ENCODE measurements at places on chromosomes 7 and 10. TPM values are rescaled to one million over a fixed set of nuclear protein-coding genes. Genes with fewer than 3 reads are reported as not detected.

DNA sequence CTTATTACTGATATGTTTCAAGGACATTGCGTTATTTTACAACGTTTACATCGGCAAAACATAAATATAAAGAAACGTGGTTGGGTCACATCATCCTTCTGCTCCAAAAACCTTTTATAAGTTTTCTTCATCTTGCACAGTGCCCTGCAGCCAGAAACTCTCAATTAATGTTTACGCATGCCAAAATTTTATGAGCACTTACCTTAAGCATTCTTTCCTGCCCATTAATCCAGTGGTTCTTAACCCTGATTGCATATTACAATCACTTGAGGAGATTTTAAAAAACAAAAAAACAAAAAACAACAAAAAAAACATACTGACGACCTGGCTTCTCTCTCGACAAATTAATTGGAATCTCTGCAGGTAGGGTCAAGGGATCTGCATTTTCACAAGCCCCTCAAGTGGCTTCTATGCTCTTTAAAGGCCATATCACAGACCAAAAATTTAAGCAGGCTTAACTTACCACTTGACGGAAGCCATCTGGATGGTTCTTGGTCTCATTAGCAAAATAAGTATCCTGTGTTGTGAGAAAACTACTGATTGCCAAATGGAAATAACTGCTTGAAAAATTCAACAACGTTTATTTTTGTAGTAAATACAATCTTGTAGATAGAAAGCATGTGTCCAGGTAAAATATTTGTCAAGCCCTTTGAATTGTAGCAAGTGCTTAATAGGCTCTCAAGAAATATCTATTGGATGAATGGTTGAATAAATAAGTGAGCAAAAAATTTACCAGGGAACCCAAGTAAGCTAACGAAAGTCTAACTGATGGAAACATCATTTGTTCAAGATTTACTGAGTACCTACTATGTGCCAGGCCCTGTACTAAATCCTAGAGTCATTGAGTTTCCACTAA, 30.9 kb upstream of the SLC16A12 start:
- no peaks in the 10 kb centered on the region for H3K4me1 ChIP-seq
- DNase-seq: no peak
- no peak overlapping the region for H3K27ac ChIP-seq
- no peaks in the 10 kb centered on the region for H3K36me3 ChIP-seq
- no peak overlapping the region for H3K4me3 ChIP-seq

DNA sequence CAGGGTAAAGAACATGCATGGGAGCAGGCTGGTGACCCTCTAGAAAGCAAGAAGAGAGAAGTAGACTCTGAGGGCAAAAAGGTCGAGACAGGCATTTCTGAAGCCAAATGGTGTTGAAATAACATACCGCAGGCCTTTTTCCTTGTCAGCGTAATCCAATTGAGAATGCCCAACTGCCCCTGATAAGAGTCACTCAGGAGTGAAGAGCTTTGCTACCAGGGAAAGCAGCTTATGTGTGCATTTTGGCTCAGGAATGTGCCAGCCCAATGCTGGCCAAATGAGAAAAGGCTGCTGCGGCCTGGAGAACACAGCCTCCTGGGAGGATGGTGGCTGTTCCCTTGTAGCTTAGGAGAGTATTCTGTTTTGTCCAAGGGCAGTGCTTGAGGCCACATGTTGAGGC, 61.4 kb upstream of the NFKB2 start:
- H3K4me3 ChIP-seq: no peak overlapping the region
- no peak for DNase-seq
- no peak overlapping the region for H3K27ac ChIP-seq
- no peaks in the 10 kb centered on the region for H3K4me1 ChIP-seq

GBX1 gene
- total RNA-seq: not detected

MARVELD1 gene
- 47.4 TPM for total RNA-seq

GRCh38 chr7:44058759-44059218, 6.6 kb downstream of the PGAM2 start:
- no peak overlapping the region for H3K4me3 ChIP-seq
- no peak overlapping the region for H3K27ac ChIP-seq
- no peaks in the 10 kb centered on the region for H3K27me3 ChIP-seq
- H3K4me1 ChIP-seq: no peaks in the 10 kb centered on the region
- no peaks in the 10 kb centered on the region for H3K36me3 ChIP-seq

DNA sequence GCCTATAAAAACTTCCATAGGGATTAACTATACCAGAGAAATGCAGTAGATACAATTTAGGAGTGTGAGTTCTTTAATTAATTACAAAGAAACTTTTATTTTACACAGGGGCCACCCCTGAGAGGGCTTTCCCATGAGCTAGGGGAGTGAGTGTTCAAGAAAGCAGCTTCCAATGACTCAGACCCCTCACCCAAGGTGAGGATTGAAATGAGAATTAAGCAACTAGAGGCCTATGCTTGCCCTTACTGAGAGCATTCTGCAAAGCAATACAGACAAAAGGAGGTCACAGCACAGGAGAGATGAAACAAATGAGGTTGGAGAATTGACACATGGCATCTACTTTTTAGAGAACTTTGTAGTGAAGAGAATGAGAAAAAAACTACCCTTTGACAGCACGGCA, 301.8 kb downstream of the WDR11 start:
- no peaks in the 10 kb centered on the region for H3K36me3 ChIP-seq
- no peaks in the 10 kb centered on the region for H3K27me3 ChIP-seq
- DNase-seq: no peak
- no peak overlapping the region for H3K27ac ChIP-seq

DNA sequence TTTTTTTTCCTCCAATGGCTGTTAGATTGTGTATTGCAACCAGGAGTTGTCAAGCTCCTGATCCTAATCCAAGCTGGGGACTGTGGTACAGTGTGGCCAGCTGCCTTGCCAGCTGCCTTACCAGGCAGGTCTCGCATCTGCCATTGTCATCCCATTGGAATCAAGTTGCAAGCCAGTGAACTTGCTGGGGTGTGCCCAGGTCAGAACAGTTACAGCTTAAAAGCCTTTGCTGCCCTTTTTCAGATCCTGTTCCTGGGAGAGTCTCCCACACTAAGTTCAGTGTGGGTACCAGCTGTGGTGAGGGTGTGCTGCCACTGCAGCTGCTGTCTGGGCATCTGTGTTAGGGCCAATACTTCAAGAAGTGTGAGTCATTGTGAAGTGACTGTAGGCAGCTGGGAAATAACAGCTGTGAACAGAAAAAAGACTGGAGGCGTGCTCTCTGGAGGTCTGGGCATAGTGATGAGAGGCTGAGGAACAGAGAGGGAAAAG, 72.8 kb downstream of the CCNY start:
- H3K4me1 ChIP-seq: peaks cover 4% of the 10 kb centered on the region
- DNase-seq: no peak
- peak overlapping the region; percentile 0 for H3K27ac ChIP-seq

DNA sequence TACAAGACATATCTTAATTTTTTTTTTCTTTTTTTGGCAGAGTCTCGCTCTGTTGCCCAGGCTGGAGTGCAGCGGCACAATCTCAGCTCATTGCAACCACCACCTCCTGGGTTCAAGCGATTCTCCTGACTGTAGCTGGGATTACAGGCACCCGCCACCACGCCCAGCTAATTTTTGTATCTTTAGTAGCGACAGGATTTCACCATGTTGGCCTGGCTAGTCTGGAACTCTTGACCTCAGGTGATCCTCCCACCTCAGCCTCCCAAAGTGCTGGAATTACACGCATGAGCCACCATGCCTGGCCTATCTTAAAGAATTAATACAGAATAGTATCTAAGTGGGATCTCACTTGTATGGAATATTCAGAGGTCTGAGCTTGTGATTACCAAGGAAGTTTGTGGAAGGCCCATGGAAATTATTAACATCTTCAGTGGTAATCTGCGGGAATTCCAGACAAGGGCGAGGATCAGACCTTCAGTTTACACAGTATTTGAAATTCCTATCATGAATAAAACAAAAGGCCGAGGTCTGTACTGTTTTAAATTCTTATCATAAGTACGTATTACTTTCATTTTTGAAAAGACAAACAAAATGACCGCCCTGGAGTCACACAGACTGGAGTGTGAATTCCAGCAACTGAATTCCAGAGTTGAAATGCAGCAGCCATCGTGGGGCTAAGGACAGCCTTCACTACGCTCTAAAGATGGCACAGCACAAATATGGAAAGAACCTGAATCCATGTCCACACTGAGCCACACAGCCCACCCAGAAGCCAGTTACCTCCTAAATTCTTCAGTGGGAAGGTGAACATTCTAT, 16.7 kb downstream of the GPRIN2 start:
- no peaks in the 10 kb centered on the region for H3K36me3 ChIP-seq
- peak; percentile 1 for DNase-seq
- no peak overlapping the region for H3K4me3 ChIP-seq
- no peaks in the 10 kb centered on the region for H3K27me3 ChIP-seq

GRCh38 chr7:95951997-95952795, 179.8 kb downstream of the DYNC1I1 start:
- H3K36me3 ChIP-seq: no peaks in the 10 kb centered on the region
- H3K27me3 ChIP-seq: no peaks in the 10 kb centered on the region
- DNase-seq: no peak
- no peak overlapping the region for H3K4me3 ChIP-seq

ADRA2A gene
- total RNA-seq: 4.5 TPM

ZNF92 gene
- 22.7 TPM for total RNA-seq

- no peak overlapping the region for H3K4me3 ChIP-seq
- H3K27me3 ChIP-seq: no peaks in the 10 kb centered on the region
- DNase-seq: no peak
- H3K36me3 ChIP-seq: no peaks in the 10 kb centered on the region
- H3K27ac ChIP-seq: no peak overlapping the region
- no peaks in the 10 kb centered on the region for H3K4me1 ChIP-seq
Observed at GRCh38 chr10:17067376-17068264, 62.0 kb downstream of the CUBN start.

All from uterus (tissue), 4 donors.